Neural progenitor cell (in vitro differentiated cells): ENCODE measurements at places on chromosomes 3 and 15. TPM values are rescaled to one million over a fixed set of nuclear protein-coding genes. Genes with fewer than 3 reads are reported as not detected.

- no peak for DNase-seq
Measured at GRCh38 chr15:41024131-41024530, 70.9 kb downstream of the CHAC1 start.

DNA sequence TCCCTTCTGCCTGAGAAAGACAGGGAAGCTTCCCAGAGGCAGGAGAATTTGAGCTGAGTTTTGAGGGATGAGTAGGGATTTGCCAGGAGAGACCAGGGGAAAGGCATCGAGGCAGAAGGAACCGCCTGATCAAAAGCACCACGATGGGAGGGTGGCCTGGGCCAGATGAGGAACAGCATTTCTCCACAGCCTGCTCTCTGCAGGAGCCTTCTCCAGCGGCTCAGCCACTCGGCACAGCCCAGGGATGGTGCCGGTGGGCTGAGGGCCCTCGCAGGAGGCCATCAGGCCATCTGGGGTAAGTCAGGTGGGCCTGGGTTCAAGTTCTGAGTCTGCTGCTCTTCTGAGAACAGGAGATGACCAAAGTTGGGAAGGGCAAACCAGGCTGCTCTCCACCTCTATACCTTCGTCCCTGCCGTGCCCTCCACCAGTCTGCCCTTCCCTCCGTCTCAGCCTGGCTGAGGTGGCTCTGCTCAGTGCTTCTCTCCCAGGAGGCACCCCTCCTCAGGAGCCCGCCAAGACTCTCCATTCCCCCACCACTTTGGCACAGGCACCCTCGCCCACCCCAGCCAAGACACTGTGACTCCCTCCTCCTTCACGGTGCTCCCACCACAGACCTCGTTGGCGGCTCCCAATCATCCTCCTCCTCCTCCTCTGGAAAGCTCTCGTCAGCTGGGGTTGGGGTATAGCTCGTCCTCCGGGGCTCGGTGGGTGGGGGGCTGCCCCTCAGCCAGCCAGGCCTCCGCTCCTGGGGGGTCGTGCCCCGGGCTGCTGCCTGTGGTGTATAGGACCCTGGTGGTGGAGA lies 34.9 kb downstream of the GRIP2 start:
- DNase-seq, result no peak

DNA sequence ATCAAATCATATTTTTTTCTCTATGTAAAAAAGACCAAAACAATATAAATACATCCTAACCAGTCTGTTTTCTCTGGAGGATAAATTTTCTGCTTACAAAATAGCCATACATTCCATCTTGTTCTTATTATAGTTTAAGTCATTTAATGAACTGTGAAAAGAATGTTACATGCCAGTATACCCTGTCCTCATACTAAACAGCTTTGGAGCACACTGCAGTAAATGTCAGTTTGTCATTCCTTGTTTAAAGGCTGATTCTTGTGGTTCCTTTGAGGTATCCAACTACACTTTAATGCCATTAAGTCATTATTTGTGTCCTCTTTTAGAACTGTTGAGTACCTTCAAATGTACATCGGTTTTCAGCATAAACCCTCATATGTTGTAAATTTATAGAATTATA lies 52.7 kb upstream of the DCBLD2 start:
- no peak for DNase-seq

- no peak for DNase-seq
Measured at GRCh38 chr15:48469271-48469670, 138.0 kb downstream of the DUT start.

GRCh38 chr3:97510795-97511194 lies 253.8 kb upstream of the ARL6 start:
- peak; percentile 67 for DNase-seq

GRCh38 chr3:178440043-178440442 lies 96.2 kb upstream of the KCNMB2 start:
- DNase-seq, result no peak

- DNase-seq, result peak; percentile 84
Measured at GRCh38 chr3:128278761-128279600, 125.7 kb downstream of the EEFSEC start.

DNA sequence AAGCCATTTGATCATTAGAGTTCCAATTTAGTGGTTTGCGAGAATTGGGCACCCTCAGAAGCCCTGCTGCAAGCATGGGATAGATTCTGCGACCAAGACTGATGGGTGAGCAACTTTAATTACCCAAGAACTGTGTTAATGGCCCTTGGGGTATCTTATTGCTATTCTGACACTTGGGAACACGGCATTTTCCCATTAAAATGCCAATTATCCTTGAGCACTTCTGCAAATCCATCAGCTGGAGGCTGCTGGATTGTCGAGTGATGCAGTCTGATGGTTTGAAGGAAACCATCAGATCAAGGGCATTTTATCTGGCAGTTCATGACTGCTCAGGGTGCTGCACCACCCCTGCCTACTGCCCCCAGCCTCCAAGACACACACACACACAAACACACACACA lies 183.6 kb upstream of the PROK2 start:
- DNase-seq, result no peak

The DNAH12 gene
- 0.02 and 0.03 TPM in 2 replicates for total RNA-seq

The VILL gene
- total RNA-seq, result 4.9 and 5.6 TPM in 2 replicates

The IL17RE gene
- total RNA-seq, result 0.56 TPM in 1 of 2 replicates, not detected in the other

The LARP6 gene
- total RNA-seq, result 18.6 and 19.3 TPM in 2 replicates
